ENCODE measurements at places on chromosomes 3 and 15.

GRCh38 chr3:149013726-149014125 is 22.4 kb downstream of the GYG1 start:
- no peak for DNase-seq

GRCh38 chr3:98787181-98787580 is 24.0 kb downstream of the ST3GAL6 start:
- no peak for DNase-seq

GRCh38 chr3:18888370-18888769 is 259.9 kb upstream of the KCNH8 start:
- DNase-seq, result no peak

DNA sequence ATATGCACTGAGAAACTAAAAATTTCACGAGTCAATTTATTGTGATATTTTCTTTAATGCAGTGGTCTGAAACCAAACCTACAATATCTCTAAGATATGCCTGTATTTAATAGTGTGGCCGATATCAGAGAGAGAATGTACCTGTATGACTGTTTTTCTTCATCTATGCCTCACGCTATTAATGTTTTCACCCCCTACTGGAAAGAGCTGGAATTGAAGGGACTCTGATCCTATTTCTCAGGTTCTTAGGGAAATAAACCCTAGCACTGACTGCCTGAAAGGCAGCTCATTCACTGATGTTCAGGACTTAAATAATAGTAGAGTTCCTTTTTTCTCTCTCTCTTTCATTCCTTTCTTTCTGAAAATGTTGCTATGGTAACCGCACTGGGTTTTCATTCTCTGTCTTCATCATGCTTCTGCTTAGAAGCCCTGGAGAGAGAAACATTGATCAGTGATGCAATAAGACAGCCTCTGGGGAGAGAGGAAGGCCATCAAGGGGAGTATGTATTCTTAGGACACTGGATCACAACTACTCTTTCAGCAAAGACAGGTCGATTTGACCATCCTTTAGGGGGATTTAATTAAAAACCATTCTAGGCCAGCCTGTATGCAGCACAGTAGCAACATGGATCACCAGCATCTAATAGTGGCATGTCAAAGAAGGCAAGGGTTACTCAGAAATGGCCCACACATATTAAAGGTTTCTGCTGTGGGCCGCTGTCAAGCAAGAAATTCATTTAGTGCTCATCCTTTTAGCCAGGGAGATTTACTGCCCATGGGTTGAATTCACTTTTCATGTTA is 1135.7 kb downstream of the IGSF11 start:
- no peak for DNase-seq

GRCh38 chr3:58617338-58617761 is 40.2 kb upstream of the FAM107A start:
- no peak for DNase-seq

DNA sequence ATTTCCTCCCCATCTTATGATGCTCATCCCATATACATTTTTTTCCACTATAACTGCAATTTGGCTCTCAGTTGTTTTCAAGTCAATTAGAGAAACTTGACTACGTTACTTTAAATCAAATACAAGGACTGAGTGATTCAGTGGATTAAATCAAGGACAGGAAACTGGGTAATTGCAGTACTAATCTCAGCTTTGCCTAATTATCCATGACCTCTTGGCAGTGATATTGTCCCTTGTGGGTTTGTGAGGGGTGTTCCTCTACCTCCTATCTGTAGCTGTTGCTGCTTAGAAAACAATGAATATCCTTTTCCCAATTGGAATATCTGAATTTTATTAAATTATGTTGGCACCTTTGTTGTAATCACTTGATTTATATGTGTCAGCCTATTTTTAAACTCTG is 79.4 kb downstream of the ZPLD1 start:
- no peak for DNase-seq

GRCh38 chr3:71763426-71763825 is 9.8 kb downstream of the GPR27 start:
- DNase-seq, result no peak

DNA sequence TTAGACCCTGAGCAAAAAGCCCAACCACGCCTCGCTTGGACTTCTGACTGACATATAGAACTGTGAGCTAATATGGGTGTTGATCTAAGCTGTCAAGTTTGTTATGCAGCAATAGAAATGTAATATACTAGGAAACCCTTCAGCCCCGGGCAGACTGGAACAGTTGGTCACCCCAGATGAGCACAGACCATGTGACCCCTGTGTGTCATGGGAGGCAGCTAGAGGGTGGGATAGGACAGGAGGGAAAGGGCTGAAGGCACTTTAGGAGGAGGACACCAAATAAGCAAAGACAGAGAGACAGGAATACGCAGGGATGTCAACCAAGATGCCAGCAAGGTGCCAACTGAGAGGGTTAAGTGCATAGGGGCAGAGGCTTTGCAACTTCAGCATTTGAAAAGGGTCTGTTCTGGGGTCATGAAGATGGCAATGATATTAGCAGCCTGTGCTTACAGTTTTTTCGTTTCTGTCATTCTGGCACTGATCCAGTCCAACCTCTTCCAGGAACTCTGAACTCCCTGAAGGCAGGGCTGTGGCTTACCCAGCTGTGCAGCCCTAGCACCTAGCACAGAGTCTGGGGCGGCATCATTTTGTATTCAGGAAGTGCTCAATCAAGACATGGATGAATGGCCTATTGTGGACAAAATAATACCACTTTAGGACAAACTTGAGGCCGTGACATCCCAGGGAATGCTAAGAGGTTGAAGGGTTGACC is 51.4 kb downstream of the HES1 start:
- no peak for DNase-seq

GRCh38 chr3:72839057-72839456 is 9.2 kb downstream of the SHQ1 start:
- DNase-seq, result no peak

- DNase-seq, result peak; percentile 22
Observed at GRCh38 chr15:82647045-82647834, at the start of gene CPEB1. CPEB1 (minus strand) TSS chr15:82647363; CDS start chr15:82628459, 18,904 bp downstream.

GRCh38 chr3:71042759-71043158 is 540.8 kb downstream of the FOXP1 start:
- no peak for DNase-seq

GRCh38 chr15:50224606-50225005 is 40.9 kb downstream of the HDC start:
- no peak for DNase-seq

DNA sequence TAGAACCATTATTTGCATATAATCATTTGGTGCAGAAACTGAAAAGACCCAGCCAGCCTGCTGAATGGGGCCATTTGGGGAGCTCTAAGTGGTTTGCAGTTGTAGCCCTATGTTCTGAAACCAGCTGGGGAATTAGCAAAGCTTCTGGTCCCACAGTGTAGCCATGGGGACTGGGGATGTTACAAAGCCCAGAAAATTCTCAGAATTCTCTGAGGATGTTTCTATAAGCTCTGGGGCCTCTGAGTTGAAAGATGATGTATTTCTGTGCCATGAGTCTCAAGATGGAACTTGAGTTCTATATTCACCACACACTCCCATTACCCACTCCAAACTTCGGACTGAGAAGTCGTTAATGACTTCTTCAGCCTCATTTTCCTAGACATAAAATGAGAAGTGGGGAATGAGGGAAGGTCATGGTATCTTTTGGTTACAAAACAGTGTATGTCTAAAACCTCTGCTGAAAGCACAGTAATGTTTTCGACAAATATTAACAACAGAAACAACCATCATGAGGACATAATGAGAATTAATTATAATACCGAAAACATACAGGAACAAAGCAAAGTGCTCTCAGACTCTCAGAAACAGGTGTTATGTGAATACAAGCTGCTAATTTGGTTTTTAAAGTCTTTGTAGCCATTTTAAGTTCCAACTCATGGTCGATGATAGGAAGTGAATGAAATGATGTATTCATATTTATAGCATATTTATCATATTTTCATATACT is 89.4 kb downstream of the RFTN1 start:
- no peak for DNase-seq

DNA sequence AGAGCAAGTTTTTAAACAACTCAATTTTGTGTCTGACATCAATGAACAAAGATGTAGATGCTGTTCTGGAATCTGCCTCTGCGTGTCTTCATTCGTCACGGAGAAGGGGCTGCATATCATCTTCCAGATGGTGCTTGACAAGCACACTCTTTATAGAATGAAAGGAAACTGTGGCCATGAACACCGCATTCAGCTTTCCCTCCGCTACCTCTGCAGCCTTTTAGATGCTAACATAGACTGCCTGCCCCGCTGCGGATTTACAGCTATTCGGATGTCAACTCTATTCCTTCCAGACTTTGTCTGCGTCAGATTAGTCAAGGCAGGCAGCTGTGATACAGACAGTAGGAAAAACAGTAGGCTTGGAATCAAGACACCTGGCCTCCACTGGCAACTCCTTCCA is 232.9 kb downstream of the TJP1 start:
- no peak for DNase-seq

DNA sequence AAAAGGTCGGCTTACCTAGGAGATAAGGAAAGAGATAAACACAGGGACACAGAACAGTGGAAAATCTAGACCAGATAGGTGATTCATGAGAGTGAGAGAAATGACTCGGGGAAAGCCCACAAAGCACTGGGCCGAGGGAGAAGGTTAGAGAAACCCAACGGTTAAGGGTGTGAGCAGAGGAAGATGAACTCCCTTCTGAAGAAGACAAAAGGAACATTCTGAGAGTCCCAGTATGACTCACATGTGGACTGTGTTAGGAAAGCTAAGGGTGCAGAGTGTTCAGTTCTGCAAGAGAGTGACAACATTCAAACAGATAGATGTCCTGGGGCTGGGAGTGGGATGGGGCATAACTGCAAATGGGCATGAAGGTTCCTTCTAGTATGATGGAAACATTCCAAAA is 83.0 kb downstream of the CNTN3 start:
- DNase-seq, result no peak

DNA sequence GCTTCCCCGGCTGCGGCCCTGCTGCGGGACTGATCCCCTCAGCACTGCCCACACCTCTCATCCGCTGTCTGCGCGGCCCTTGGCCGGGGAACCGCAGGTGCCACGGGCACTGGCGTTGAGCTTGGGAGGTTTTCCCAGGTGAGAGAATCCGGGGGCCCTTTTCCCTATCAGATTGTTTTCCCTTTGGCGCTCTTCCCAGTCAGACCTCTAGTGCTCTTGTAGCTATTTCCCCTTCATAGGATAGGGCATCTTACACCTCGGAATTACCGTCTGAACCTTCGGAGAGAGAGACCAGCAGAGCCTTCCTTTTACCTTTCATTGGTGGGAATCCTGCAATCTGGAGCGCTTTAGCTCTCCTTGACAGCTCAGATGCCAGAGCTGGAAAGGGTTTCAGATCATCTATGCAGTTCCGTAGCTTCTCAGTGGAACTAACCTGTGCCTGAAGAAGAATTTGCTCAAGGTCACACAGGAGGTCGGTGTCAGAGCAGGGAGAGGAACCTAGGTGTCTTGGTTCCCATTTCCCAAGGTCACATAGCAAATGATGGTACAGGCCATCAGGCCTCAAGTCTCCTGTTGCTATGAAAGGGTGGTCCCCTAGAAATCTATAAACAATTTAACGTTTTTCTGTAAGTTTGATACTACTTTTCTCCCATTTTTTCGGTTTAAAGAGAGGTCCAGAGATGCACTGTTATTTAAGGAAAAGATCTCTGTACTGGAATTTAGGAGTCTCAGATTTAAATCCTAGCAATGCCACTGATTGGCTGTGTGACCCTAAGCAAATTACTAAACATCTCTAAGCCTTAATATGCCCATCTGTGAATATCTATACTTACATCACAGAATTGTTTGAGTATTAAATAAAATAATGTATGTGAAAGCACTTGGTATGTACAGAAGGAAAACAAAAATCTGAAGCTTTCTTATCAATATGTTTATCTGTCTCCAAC is 916 bp downstream of the IDH3A start:
- no peak for DNase-seq

GRCh38 chr3:126082362-126083137 is 1.4 kb downstream of the SLC41A3 start:
- DNase-seq, result no peak

GRCh38 chr15:52667597-52667996 is 11.6 kb downstream of the ATOSA start:
- DNase-seq, result no peak

DNA sequence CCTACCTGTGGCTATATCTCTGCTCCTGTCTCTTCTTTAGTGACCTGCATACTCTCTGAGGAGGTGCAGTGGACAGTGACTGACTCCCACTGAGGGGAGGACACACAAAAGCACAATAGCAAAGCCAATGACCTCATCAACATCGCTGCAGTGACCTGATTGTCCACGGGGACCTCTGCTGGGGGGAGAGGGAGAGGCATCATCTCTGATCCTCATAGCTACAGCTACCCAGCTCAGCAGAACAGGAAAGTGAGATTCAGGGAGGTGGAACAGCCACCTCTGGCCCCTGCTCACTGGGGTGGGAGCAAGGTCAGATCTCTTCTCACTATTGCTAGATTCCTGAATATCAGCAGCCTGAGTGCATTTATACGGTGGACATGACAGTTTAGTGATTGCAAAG is 179.2 kb downstream of the ATP10A start:
- no peak for DNase-seq
